ENCODE measurements at places on chromosomes 5 and 9.

DNA sequence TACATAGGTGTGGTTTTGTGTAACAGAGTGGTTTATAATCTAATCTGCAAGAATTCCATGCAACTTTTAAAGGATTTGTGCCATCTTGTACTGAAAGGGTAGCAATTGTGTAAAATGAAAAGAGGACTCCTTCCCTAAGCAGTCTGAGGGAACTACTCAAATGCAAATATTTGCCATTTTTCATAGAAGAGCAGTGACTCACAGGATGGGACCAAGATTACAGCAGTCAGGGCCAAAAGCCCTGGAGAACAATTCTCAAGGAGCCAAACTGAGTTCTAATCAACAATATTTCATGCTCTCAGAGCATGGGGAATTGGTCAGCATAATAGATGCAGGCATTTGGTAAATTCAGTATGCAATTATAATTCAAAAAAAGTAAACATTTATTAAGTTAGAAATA lies 495.8 kb downstream of the CHSY3 start:
- no peak for DNase-seq

DNA sequence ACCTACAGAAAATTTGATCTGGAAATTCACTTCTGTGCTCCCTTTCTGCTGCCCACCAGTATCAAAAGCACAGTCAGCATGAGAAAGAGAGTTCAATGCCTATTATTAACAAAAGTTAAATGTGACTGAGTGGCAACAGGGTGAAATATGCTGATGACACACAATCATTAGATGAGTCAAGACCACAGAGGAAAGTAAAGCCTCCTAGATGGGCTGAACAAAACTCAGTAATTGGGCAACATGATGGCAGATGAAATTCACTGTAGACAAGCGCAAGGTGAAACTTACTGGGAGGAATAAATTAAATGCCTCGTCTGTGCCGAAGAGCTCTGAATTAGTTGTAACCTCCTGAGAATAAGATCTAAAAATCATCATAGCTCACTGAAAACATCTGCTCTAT lies 752.8 kb downstream of the IRX1 start:
- no peak for DNase-seq

DNA sequence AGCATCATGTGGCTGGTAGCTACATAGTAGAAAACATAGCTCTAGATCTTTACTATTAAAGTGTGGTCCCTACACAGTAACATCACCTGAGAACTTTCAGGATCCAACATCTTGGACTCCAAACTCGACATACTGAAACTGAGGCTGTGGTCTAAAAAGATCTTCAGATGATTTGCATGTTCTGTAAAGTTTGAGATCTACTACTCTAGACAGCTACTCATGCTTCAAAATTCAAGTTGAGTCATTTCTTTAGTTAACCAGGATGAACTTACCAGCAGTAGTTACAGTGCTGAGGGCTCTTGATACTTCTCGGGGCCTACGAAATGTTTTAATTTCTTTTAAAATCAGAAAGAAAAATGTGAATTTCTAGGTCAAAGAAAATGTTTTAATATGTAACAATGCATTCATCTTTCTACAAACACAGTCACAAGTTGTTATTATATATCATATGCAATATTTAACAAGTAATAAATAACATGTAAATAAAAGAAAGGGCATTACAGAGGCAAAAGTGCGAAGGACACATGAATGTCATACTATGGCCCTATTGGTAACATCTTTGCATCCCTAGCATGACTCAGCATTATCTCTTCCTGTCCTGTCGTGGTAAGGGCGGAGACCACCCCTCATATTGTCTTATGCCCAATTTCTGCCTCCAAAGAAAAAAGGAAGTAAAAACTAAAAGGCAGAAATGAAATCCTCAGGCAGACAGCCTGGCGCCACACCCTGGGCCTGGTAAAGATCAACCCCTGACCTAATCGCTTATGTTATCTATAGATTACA lies 563.9 kb upstream of the TLE4 start:
- DNase-seq: no peak

- DNase-seq: peak; percentile 66
Observed at GRCh38 chr9:113299800-113300292, 3.3 kb downstream of the RNF183 start.

- DNase-seq: peak; percentile 80
Observed at GRCh38 chr5:149605998-149606724, 24.9 kb downstream of the ARHGEF37 start.

- DNase-seq: no peak
Observed at GRCh38 chr5:8944005-8944404, 601.9 kb downstream of the SEMA5A start.

- DNase-seq: no peak
Observed at GRCh38 chr9:33320230-33320567, 29.9 kb downstream of the NFX1 start.

DNA sequence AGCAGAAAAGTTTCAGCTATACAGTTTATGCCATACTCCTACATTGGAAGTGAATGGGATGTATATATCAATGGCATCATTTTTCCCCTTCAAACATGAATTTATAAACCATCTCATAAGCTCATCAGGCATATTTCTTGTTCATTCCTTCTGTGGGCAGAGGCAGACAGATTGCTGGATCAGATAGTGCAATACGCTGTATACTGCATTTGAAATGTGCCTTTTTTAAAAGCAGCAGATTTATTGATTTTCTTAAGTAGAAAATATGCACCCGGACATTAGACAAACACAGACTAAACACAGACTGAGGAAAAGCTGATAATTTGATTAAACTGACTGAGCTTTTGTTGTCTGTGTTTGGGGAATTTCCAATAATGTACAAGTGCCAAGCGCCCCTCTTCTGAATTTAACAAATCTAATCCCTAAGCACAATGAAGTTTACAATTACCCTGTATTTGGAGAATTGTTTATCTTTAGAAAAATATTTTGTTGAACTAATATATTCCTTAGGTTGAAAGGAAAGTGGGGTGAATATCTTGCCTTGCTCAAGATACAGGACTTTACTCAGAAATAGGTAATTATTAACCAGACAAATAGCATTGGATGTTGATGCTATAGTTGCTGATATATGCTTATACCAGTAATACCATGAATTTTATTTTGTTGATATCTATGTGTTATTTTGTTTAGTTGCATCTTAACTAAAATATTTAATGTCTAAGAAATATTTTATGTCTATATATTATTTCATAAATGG lies 566.6 kb upstream of the MEF2C start:
- no peak for DNase-seq

DNA sequence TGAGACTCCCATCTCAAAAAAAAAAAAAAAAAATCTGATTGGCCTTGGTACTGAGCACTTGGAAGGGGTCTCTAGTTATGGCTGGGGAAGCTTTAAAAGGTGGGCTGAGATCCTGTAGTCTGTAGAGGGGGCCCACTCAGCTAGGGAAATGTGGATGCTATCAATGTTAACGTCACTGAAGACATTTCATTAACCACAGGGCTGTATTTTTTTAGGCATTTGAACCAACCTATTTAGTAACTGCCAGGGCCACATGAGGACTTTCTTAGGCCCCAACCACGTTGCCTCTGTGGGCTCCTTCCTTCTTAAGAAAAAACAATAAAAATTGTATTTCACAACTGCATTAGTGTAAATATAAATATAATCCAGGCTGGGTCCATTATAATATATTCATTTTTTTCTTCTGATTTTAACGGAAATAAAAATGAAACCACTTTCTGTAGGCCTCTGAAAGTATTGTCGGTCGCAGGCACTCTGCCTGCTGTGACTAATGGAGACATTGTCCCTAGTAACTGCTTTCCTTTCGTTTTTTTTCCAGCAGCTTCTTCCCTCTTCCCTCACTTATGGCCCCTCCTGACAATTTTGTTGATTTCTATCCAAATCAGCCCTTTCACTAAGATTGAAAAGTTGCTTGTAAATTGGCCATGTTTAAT lies 71.6 kb downstream of the GCNT1 start:
- no peak for DNase-seq

DNA sequence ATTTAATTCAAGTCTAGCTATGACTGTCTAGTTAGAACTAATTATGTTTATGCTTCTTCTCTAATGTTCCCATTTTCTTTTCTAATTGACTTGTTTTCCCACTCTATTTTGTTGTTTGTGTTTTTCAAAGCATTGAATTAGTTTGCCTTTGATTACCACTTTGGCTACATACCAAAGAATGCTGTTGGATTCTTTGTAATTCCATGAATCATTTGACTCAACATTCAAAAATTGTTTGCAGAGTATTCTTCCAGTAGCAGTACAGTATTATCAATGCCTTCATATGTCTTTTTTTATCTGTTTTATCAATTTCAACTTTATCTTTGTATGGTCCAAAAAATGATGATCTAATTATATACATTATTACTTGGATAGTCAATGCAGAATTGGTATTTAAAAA lies 288.7 kb downstream of the RFX3 start:
- no peak for DNase-seq

GRCh38 chr5:136768457-136768856 lies 403.1 kb upstream of the TRPC7 start:
- DNase-seq: no peak

DNA sequence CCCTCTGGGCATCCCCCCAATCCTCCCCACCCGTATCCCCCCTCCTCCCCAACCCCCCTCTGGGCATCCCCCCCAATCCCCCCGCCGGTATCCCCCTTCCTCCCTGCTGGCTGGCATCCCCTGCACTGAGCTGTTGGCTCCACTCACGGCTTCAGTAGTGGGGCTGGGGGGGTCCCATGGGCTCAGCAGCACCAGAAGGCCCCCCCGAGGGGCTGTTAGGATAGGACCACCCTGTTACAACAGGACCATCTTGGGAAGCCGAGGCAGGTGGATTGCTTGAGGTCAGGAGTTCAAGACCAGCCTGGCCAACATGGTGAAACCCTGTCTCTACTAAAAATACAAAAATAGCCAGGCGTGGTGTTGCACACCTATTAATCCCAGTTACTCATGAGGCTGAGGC lies 42.4 kb downstream of the EXD3 start:
- no peak for DNase-seq

DNA sequence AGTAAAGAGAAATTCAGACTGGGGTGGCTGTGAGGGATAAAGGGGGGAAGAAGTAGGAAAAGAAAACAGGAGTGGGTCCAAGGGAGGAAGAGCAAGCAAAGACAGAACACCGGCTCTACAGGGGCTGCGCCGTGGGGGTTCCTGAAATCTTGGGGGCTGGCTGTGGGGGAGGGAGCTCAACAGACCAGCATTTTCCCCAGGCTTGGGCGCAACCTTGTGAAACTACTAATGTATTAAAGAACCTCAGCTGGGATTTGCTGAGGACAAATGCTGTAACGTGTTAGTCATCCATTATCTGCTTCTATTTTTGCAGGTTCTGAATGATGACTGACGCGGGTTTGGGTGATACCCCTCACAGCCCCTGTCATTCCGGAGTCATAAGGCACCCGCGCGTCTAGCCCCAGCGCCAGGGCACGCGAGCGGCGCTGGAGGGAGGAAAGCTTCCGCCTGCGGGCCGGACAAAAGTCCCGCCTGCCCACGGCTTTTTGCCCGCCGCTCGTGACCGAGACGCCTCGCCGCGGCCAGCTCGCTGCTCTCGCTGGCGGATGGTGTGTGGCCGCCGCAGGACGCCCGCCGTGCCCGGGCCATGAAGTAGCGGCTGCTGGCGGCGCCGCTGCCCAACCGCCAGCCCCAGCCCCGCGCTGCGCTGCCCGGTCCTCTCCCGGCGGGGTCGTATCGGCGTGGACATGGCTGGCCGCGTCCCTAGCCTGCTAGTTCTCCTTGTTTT lies 110.6 kb downstream of the PAM start:
- DNase-seq: peak; percentile 80

Data from umbilical cord (tissue), 2 donors.